Naive thymus-derived CD4-positive, alpha-beta T cell (primary cell): ENCODE measurements at places on chromosomes 5 and 9. TPM values are rescaled to one million over a fixed set of nuclear protein-coding genes. Genes with fewer than 3 reads are reported as not detected.

The CORO2A gene
- total RNA-seq = 3.0 and 3.4 TPM in 2 replicates

The ZNF169 gene
- total RNA-seq = 8.1 TPM

The ANKRD34B gene
- total RNA-seq = not detected

The BARHL1 gene
- not detected for total RNA-seq

The IFNA6 gene
- not detected for total RNA-seq

- H3K36me3 ChIP-seq = no peaks in the 10 kb centered on the region
- H3K4me1 ChIP-seq = no peaks in the 10 kb centered on the region
- H3K27ac ChIP-seq = no peak overlapping the region
- no peak for DNase-seq
- no peaks in the 10 kb centered on the region for H3K27me3 ChIP-seq
- no peak overlapping the region for H3K4me3 ChIP-seq
Observed at GRCh38 chr5:102718819-102719218, 36.3 kb upstream of the PAM start.

- no peak overlapping the region for H3K27ac ChIP-seq
- H3K27me3 ChIP-seq = no peaks in the 10 kb centered on the region
- H3K4me3 ChIP-seq = no peak overlapping the region
- no peaks in the 10 kb centered on the region for H3K36me3 ChIP-seq
Observed at GRCh38 chr5:124234022-124234769, 512.2 kb downstream of the ZNF608 start.

- no peaks in the 10 kb centered on the region for H3K36me3 ChIP-seq
- no peak overlapping the region for H3K4me3 ChIP-seq
- H3K4me1 ChIP-seq = no peaks in the 10 kb centered on the region
- no peak for DNase-seq
- H3K27me3 ChIP-seq = no peaks in the 10 kb centered on the region
Observed at GRCh38 chr5:32029261-32029660, 144.9 kb downstream of the GOLPH3 start.

DNA sequence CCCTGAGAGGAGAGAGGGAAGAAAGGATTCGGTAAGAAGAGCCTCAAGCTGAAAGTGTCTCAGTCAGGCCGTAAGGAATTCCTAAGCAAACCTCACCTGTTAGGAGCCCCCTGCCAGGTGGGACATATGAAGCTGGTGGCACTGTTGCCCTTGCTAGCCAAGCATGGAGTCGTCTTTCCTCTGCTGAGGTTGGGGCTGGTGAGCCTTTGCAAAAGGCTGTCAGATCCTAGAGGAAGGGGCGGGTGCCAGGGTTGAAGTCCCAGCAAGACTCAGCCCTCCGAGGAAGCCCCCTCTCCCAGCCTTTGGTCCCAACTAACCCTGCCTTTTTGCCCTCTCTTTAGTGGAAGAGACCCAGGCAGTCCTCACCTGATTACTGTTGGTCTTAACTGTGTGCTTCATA is 5.5 kb upstream of the SMIM32 start:
- no peak overlapping the region for H3K4me3 ChIP-seq
- H3K27me3 ChIP-seq = no peaks in the 10 kb centered on the region
- H3K36me3 ChIP-seq = no peaks in the 10 kb centered on the region
- H3K27ac ChIP-seq = no peak overlapping the region
- no peaks in the 10 kb centered on the region for H3K4me1 ChIP-seq

DNA sequence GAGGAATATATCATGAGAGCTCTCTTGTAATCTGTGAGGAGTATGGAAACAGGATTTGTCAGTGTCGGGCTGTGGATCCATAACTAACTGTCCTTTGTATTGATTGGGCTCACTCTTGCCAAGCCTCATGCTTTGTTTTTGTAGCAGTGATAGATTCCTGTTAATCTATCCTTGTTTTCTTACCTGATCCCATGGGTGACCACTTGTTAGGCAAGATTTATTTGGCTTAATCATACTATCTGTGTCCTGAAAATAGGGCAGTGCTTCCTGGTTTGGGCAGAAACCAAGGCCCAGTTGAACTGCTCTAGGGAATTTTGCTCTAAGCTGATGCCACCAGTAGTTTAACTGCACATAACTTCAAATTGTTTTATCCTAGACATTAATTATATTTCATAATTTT is 6.1 kb downstream of the NDFIP1 start:
- no peaks in the 10 kb centered on the region for H3K27me3 ChIP-seq
- no peak for DNase-seq
- H3K4me1 ChIP-seq = peaks cover 26% of the 10 kb centered on the region
- no peak overlapping the region for H3K4me3 ChIP-seq
- H3K36me3 ChIP-seq = no peaks in the 10 kb centered on the region

DNA sequence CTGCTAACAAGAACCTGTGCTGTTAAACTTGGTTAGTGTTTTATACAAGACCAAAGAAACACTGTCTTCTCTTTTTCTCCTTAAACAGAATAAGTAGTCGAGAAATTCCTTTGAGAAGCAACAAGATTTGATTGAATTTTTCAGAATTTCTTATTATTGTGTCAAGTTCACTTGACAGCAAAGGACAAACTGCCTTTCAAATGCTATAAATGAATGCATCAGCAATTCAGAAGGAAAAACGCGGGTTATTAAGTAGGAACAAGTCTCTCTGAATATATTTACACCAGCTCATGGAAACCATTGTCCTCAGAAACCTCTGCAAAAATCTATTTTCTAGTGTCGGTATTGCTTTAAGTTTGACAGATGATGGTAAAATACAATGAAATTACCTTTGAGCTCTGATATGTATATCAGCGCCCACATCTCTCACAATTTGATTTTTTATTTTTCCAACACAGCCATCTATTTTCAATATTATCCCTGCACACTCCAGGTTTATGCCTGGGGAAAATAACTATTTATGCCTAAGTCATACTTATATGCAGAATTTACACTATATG is 4.4 kb downstream of the ATP10B start:
- H3K4me1 ChIP-seq = no peaks in the 10 kb centered on the region
- no peaks in the 10 kb centered on the region for H3K36me3 ChIP-seq
- no peak for DNase-seq
- no peaks in the 10 kb centered on the region for H3K27me3 ChIP-seq
- no peak overlapping the region for H3K4me3 ChIP-seq

- no peak for DNase-seq
- no peaks in the 10 kb centered on the region for H3K4me1 ChIP-seq
- no peaks in the 10 kb centered on the region for H3K36me3 ChIP-seq
- H3K4me3 ChIP-seq = no peak overlapping the region
- H3K27ac ChIP-seq = no peak overlapping the region
Observed at GRCh38 chr5:132176987-132177386, 50.7 kb downstream of the P4HA2 start.

DNA sequence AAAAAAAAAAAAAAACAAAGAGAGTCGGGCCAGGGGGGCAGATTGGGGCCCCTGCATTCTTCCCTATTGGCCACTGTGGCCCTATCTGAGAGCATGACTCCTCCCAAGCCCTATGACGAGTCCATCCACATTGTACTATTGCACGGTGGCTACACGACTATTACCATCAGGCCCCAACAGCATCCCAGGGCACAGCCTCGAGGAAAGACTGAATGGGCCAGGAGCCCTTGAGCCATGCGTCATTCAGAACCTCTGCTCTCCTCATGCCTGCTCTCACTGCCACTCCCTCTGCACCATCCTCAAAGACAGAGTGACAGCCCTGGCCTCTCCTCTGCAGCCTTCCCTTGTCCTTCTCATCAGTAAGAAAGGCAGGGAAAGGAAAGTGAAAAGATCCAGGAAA is 20.2 kb upstream of the ORM1 start:
- H3K27ac ChIP-seq = no peak overlapping the region
- DNase-seq = no peak
- H3K27me3 ChIP-seq = no peaks in the 10 kb centered on the region
- no peaks in the 10 kb centered on the region for H3K4me1 ChIP-seq
- H3K36me3 ChIP-seq = no peaks in the 10 kb centered on the region

DNA sequence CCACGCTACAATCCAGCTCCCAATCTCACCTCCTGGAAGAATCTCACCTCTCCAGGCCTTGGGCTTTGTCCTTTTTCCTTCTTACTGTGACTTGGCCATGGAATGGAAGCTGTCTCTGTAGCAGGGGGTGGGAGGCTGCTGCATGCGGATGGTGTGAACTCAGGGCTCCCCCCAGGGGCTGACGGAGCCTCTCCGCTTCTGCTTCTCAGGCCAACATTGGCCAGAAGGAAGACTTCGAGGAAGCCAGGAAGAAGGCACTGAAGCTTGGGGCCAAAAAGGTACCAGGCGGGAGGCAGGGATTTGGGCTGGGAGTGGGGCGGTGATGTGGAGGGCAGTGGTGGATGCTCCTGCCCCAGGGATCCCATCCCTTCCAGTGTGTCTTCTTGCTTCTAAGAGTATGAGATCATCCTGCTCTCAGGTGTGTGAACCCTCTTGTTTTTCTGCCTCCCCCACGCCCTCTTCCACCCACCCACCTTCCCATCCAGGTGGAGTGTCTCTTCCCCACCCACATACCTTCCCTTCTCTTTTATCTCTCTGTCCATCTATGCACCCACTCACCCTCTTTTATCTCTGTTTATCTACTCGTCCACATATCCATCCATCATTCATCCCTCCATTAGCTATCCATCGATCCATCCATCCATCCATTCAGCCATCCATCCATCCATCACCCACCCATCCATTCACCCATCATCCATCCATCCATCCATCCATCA is 9.5 kb downstream of the ASS1 start:
- no peak overlapping the region for H3K4me3 ChIP-seq
- H3K27ac ChIP-seq = no peak overlapping the region
- DNase-seq = no peak
- no peaks in the 10 kb centered on the region for H3K4me1 ChIP-seq

DNA sequence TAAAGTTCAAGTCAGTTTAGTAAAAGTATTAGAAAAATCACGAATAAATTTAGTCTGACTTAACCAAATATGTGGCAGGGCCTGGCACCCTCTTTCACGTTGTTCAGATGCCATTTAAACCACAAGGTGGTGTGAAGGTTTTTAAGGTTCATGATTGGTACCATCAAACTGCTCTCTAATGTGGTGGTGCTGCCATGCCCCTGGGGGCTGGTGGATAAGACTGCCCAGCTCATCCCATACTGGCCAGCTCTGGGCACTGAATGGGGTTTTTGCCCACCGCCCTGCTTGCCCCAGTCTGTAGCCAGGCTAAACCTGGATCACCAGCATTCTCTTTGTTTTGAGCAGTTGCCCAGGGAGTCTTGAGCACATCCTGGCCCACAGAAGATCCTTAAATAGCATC is 159.3 kb downstream of the GABBR2 start:
- H3K27ac ChIP-seq = no peak overlapping the region
- no peaks in the 10 kb centered on the region for H3K27me3 ChIP-seq
- DNase-seq = no peak
- H3K4me1 ChIP-seq = no peaks in the 10 kb centered on the region

GRCh38 chr5:103624035-103624480 is 61.5 kb upstream of the NUDT12 start:
- no peak overlapping the region for H3K27ac ChIP-seq
- H3K27me3 ChIP-seq = no peaks in the 10 kb centered on the region
- no peak overlapping the region for H3K4me3 ChIP-seq
- no peaks in the 10 kb centered on the region for H3K4me1 ChIP-seq

GRCh38 chr5:94618493-94619328 is at the start of the genes KIAA0825 and SLF1:
Gene KIAA0825, minus strand, starts transcription at chr5:94618604. Its CDS starts 81,478 bp downstream, at chr5:94537126.
Gene SLF1, plus strand, starts transcription at chr5:94618669. Its CDS starts 10,142 bp downstream, at chr5:94628811.
- H3K36me3 ChIP-seq = no peaks in the 10 kb centered on the region
- no peaks in the 10 kb centered on the region for H3K27me3 ChIP-seq
- peak within 1 kb of the TSS; percentile 79 for H3K4me3 ChIP-seq
- DNase-seq = peak; percentile 83

DNA sequence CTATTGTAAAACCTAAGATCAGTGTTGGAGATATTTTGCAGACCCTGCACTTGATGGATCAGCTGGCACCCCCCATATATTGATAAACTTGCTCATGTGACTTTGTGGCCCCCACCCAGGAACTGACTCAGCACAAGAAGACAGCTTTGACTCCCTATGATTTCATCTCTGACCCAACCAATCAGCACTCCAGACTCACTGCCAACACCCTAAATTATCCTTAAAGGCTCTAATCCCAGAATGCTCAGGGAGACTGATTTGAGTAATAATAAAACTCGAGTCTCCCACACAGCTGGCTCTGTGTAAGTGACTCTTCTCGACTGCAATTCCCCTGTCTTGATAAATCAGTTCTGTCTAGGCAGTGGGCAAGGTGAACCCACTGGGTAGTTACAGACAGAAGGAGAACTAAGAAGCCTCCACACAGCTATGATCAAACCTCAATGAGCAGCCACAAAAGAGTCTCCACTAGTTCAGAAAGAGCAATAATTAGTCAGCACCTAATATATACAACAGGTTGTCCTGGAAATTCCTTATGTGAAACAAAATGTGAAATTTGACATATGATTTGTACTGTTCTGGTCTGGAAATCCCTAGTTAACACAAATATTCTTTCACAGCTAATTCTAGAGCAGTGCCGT is 52.2 kb downstream of the ACTL7B start:
- no peak for DNase-seq
- H3K4me1 ChIP-seq = no peaks in the 10 kb centered on the region
- no peak overlapping the region for H3K4me3 ChIP-seq
- no peaks in the 10 kb centered on the region for H3K27me3 ChIP-seq
- H3K36me3 ChIP-seq = no peaks in the 10 kb centered on the region

DNA sequence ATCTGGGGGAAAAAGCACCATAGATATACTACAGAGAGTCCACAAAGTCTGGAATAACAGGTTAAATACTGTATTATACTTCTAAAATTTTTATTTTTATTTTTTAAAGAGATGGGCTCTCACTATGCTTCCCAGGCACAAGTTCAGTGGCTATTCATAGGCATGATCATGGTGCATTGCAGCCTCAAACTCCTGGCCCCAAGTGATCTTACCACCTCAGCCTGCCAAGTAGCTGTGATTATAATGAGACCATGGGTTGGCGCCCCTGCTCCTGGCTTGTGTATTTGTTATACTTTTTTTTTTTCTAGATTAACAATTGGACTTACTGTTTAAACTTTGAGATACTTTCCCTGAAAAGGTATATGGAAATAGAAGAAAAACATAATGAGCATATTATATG is 25.9 kb downstream of the ERBIN start:
- no peak overlapping the region for H3K27ac ChIP-seq
- H3K27me3 ChIP-seq = no peaks in the 10 kb centered on the region
- peaks cover 9% of the 10 kb centered on the region for H3K4me1 ChIP-seq
- no peak overlapping the region for H3K4me3 ChIP-seq
- DNase-seq = no peak
- H3K36me3 ChIP-seq = no peaks in the 10 kb centered on the region

DNA sequence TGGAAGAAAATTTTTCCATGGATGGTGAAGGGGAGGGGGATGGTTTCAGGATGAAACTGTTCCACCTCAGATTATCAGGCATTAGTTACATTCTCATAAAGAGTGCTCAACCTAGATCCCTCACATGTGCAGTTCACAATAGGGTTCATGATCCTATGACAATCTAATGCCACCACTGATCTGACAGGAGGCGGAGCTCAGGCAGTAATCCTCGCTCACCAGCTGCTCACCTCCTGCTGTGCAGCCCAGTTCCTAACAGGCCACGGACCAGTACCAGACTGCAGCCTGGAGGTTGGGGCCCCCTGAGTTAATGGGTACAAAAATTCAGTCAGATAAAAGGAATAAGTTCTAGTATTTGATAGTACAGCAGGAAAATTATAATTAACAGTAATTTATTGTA is 337.2 kb downstream of the NPR3 start:
- no peaks in the 10 kb centered on the region for H3K4me1 ChIP-seq
- H3K27me3 ChIP-seq = no peaks in the 10 kb centered on the region
- H3K36me3 ChIP-seq = no peaks in the 10 kb centered on the region

DNA sequence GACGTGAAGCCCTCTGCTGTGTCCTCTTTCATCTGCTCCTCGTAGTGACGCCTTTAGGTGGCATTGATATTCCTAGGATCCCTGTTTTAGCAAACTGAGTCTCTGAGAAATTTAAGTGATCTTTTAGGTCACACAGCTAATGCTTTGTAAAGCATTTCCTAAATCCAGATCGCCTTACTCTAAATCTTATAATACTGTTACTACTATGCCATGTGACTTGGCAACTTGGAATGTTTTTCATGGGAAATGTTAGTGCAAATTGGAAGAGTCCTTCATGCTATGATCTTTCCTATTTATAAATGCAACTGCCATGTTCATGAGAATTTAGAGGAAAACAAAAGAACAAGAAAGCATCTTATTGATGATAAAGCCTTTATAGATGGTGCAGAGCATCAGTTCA is 212.2 kb downstream of the TRIO start:
- no peaks in the 10 kb centered on the region for H3K36me3 ChIP-seq
- H3K27ac ChIP-seq = no peak overlapping the region
- no peak for DNase-seq
